ENCODE measurements at places on chromosomes 7 and 10. TPM values are rescaled to one million over a fixed set of nuclear protein-coding genes. Genes with fewer than 3 reads are reported as not detected.

The ASZ1 gene
- not detected for total RNA-seq

The RNF133 gene
- 0.29 TPM for total RNA-seq

The PAPOLB gene
- 0.24 TPM for total RNA-seq

The ARMH3 gene
- total RNA-seq: 8.9 TPM

The ERVW-1 gene
- not detected for total RNA-seq

The OGDHL gene
- 0.25 TPM for total RNA-seq

The PON1 gene
- total RNA-seq: not detected

The HYAL4 gene
- total RNA-seq: not detected

The TNS3 gene
- 27.2 TPM for total RNA-seq

The GNAT3 gene
- total RNA-seq: not detected

The MUC3A gene
- not detected for total RNA-seq

The CYP2C18 gene
- total RNA-seq: not detected

The PVRIG gene
- not detected for total RNA-seq

The TAS2R3 gene
- 0.54 TPM for total RNA-seq

The KEL gene
- total RNA-seq: 0.05 TPM

The ZNF655 gene
- 36.0 TPM for total RNA-seq

The CACNA2D1 gene
- 78.8 TPM for total RNA-seq

The SFMBT2 gene
- 2.9 TPM for total RNA-seq

The UNCX gene
- total RNA-seq: not detected

The GFRA1 gene
- 0.68 TPM for total RNA-seq

The LIPM gene
- not detected for total RNA-seq

The MUC12 gene
- 0.54 TPM for total RNA-seq

The OR2A12 gene
- total RNA-seq: not detected

The HHEX gene
- 2.3 TPM for total RNA-seq

The AKAP9 gene
- total RNA-seq: 26.2 TPM

The NPSR1 gene
- total RNA-seq: not detected

The SGCE gene
- total RNA-seq: 143 TPM

The ACSM6 gene
- not detected for total RNA-seq

The FLNC gene
- 94.0 TPM for total RNA-seq

The MPP7 gene
- not detected for total RNA-seq

The HABP2 gene
- not detected for total RNA-seq

The MLXIPL gene
- total RNA-seq: not detected

The CCDC3 gene
- total RNA-seq: 0.81 TPM

The RBP4 gene
- 6.4 TPM for total RNA-seq

The VENTX gene
- not detected for total RNA-seq

The BRAT1 gene
- total RNA-seq: 43.6 TPM

The PILRA gene
- total RNA-seq: not detected

The BTBD16 gene
- not detected for total RNA-seq

The AOAH gene
- not detected for total RNA-seq

The ZNF92 gene
- total RNA-seq: 3.5 TPM

The GJC3 gene
- not detected for total RNA-seq

The CTAGE4 gene
- not detected for total RNA-seq

The BMPER gene
- total RNA-seq: 86.9 TPM

The TLX1 gene
- not detected for total RNA-seq

The KLLN gene
- total RNA-seq: 1.8 TPM

The EBLN1 gene
- not detected for total RNA-seq

The TDRD1 gene
- 1.7 TPM for total RNA-seq
